Globus pallidus (tissue), 1 donor: ENCODE measurements at places on chromosomes 6 and 20.
A peak's percentile ranks its signal among the peaks of the same experiment; 100 is the strongest.

GRCh38 chr6:76418560-76419223 lies 346.2 kb upstream of the IMPG1 start:
- DNase-seq, result no peak

GRCh38 chr6:156767603-156768467 lies 9.3 kb upstream of the ARID1B start:
- DNase-seq, result no peak

- no peak for DNase-seq
These were observed 6.3 kb upstream of the HINT3 start for GRCh38 chr6:125950293-125950692.

- peak; percentile 11 for DNase-seq
These were observed 2.1 kb upstream of the TRERF1 start for GRCh38 chr6:42453654-42454427.

- no peak for DNase-seq
These were observed 4.6 kb upstream of the REV3L start for GRCh38 chr6:111487661-111488060.

GRCh38 chr6:164753517-164753916 lies 555.9 kb downstream of the C6orf118 start:
- DNase-seq, result no peak

DNA sequence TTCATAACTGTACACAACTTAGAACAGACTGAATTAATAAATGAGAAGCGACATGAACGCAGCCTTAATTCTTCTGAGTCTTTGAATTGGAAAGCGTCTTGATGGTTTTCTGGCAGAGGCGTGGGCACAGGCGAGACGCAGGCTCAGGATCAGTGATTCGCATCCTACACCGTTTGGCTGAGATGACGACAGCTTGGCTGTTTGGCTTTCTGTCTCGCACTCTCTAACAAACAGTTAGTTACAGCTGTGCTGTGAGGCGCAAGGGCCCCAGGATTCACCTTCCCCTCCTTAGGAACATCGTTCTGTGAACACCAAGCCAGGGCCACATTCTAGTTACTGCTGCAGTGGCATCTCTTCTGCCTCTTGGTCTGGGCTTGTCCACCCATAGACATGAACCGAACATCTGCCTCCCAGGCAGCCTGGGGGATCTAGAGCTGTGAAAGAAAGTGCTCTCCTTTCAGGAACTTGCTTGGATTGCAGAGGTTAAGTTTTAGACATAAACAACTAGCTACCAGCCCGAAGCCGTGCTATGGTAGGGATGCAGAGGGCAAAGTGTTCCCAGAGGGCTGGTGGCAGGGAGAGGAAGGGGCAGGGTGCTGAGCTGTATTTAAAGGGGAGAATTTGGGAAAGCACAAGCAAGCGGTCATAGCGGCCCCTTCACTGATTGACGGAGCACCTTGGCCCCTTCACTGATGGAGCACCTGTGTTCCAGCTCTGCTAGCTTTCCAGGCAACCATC lies 49.6 kb downstream of the TCP11 start:
- DNase-seq, result no peak

- peak; percentile 61 for DNase-seq
These were observed 240.9 kb upstream of the BTBD3 start for GRCh38 chr20:11676630-11677287.

- DNase-seq, result no peak
These were observed 145.2 kb upstream of the CITED2 start for GRCh38 chr6:139519571-139520031.

GRCh38 chr6:92196325-92196724 lies 1223.0 kb downstream of the EPHA7 start:
- DNase-seq, result peak; percentile 3

GRCh38 chr20:40651151-40651550 lies 37.9 kb downstream of the MAFB start:
- no peak for DNase-seq

GRCh38 chr6:2848851-2849250 lies 7.2 kb upstream of the SERPINB1 start:
- no peak for DNase-seq

- DNase-seq, result no peak
These were observed 75.8 kb downstream of the CAP2 start for GRCh38 chr6:17469006-17469832.

GRCh38 chr20:58670102-58670501 lies 19.0 kb downstream of the STX16 start:
- DNase-seq, result no peak

GRCh38 chr20:7378864-7379605 lies 561.2 kb downstream of the HAO1 start:
- no peak for DNase-seq

DNA sequence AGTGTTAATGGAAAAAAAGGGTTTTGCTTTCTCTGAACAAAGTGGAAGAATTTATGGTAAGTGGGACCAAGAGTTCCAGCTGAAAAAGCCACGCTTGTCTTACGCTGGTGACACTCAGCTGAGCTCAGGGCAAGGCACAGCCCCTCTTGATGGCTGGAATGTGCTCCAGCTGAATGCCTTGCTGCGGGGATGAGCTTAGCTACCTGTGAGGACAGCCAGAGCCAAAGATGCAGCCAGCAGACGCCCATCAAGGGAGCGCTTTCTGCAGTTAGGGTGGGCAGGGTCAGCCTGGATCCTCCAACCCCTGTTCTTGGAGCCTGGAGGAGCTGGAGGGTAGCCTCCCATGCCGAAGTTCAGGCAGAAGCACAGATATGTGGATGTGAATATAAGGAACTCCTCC lies 191.4 kb downstream of the SCP2D1 start:
- no peak for DNase-seq

DNA sequence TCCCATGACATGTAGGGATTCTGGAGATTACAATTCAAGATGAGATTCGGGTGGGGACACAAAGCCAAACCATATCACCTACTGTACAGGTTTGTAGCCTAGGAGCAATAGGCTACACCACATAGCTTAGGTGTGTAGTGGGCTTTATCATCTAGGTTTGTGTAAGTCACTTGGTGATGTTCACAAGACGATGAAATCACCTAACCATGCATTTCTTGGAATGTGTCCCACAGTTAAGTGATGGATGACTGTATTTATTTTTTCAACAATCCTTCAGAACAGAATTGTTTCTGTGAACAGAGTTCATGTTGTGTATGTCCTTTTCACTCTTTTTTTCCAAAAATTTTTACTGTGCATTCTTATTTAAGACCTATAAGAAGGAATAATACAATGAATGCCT lies 76.1 kb downstream of the DTD1 start:
- no peak for DNase-seq

GRCh38 chr20:61723529-61724257 lies 342.0 kb downstream of the TAF4 start:
- DNase-seq, result no peak

- no peak for DNase-seq
These were observed 42.7 kb downstream of the FILIP1 start for GRCh38 chr6:75450903-75451302.
